ENCODE measurements at places on chromosomes 7 and 10.

DNA sequence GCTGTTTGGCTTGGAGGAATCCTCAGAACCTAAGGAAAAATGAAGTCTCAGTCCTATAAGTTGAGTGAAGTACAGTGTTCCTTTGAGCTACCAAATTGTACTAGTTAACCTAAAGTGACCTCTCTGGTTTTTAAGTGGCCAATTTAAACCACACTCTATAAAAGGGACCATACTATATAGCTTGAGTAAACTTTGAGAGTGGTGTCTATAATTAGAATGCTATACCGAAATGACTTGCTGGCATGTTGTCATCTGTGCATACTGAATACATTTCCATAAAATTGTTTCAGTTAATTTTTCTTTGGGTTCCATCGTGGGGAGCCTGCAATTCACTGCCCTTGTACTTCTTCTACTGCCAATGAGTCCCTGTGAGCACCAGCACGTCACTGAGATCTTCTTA is 151.1 kb downstream of the DKK1 start:
- DNase-seq, result no peak

- DNase-seq, result peak; percentile 95
Observed at GRCh38 chr10:110919349-110919931, at the start of gene SHOC2. TSS of gene SHOC2 (plus strand) at chr10:110919604. CDS start at chr10:110964359, 44,755 bp downstream.

GRCh38 chr7:78326876-78327275 is 528.3 kb downstream of the PHTF2 start:
- no peak for DNase-seq

DNA sequence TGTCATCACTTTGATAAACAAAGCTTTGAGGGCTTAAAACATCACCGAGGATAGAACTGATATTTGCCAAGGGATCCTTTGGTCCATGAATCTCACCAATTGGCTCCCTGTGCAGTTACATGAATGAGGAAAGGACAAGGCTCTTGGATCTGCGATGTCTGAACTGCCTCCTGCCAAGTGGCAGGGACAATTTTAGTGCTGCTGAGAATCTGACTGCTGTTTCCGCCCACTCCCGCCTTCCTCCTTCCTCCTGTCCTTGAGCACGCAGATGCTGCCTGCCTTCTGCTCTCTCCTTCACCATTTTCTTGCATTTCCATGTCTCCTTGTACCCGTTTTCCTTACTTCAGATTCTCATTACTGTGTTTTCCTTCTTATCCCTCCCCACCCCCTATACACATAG is 26.8 kb upstream of the ITPRID1 start:
- DNase-seq, result no peak

GRCh38 chr7:33612442-33612841 is 292.9 kb upstream of the BMPER start:
- no peak for DNase-seq

- DNase-seq, result no peak
Observed at GRCh38 chr10:72037266-72037665, 51.1 kb downstream of the SPOCK2 start.

- DNase-seq, result no peak
Observed at GRCh38 chr7:134714470-134715205, 64.8 kb upstream of the CALD1 start.

GRCh38 chr10:132076578-132077081 is 10.9 kb downstream of the JAKMIP3 start:
- no peak for DNase-seq

GRCh38 chr7:38311329-38311937 is 38.0 kb upstream of the TARP start:
- DNase-seq, result no peak

DNA sequence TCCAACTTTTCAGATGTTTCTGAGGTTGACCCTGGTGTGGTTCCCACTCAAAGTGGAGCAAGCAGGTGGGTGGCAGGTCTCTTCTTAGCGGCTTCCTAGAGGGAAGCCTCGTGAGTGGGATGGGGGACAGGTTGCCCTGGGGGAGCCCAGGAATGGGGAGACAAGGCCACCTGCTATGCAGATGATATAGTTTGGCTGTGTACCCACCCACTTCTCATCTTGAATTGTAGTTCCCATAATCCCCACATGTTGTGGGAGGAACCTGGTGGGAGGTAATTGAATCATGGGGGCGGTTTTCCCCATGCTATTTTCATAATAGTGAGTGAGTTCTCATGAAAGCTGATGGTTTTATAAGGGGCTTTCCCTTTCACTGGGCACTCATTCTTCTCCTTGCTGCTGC is 68.3 kb downstream of the KIAA1217 start:
- no peak for DNase-seq

DNA sequence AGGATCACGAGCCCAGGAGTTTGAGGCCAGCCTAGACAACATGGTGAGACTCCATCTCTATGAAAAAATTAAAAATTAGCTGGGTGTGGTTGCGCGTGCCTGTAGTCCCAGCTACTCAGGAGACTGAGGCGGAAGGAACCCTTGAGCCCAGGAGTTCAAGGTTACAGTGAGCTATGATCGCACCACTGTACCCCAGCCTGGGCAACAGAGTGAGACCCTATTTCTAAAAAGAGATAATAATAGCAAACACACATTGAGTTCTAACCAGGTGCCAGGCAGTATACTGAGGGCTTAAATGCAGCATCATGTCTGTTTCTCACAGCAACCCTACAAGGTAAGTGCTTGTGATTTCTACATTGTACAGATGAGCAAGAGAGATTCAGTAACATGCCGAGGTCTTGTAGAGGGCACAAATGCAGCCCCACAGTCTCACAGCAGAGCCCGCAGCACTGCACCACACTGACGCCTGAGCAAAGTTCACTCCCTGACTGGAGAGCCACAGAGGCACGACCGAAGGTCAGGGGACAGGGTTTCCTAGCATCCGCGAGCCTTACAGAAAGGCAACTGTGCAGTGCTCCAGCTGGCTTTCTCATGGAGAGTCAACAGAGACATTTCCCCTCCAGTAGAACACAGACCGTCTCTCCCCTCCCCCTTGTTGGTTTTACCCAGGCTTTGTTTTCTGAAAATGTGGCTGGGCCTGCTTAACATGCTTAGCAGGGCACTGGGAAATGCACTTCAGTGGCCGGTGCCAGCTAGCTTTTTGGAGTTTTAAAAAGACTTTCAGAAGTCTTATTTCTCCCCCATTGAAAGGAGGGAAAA is 36.5 kb downstream of the PDSS1 start:
- DNase-seq, result no peak

DNA sequence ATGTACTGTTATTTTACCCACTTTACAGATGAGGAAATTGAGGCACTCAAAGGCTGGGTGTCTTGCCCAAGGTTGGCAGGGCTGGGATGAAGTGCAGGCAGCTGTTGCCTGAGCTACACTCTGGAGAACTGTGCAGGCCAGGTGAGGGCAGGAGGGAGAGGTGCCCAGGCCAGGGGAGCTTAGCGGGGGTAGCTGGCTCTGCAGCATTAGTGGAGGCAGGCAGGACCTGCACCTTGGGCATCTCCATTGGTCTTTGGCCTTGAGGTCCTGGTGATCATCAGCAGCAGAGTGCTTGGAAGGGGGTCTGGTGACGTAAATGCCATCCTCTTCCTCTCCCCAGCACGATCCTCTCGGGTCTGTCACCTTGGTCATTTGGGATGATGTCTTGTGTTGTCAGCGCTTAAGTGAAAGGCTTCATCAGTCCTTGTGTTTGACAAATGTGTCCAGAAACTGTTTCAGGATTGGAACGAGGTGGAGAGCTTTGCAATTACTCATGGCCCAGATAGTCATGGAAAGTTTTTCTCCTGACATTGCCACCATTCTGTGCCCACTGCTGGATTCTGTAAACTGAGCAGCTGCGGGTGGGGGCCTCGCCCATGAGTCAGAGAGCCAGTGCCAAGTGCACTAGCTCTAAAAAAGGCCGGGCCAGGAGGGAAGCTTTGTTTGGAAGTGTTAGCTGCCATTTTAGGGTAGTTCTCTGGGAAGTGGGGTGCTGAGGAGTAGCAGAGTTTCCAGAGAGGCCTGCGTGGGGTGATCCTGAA is 47.6 kb downstream of the TSPAN15 start:
- DNase-seq, result no peak

- DNase-seq, result no peak
Observed at GRCh38 chr7:41882745-41883420, 180.0 kb upstream of the INHBA start.

DNA sequence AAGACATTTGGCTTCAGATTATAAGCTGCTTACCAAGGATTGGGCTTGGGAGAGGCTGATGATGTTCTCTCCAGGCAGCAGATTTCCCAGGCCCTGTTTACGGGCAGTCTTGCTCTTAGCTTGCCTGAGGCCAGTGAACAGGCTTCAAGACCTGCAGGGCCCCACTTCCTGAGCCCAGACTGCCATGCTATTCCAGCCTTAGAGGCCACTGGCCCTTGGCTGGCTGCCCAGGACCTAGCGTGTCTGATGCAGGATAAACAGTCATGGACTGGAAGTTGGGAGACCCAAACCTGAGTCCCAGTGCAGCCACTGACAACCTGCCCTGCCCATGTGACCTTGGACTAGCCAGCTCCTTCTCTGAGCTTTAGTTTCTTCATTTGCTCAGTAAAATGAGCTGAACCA is 2.9 kb downstream of the PRXL2A start:
- DNase-seq, result no peak

DNA sequence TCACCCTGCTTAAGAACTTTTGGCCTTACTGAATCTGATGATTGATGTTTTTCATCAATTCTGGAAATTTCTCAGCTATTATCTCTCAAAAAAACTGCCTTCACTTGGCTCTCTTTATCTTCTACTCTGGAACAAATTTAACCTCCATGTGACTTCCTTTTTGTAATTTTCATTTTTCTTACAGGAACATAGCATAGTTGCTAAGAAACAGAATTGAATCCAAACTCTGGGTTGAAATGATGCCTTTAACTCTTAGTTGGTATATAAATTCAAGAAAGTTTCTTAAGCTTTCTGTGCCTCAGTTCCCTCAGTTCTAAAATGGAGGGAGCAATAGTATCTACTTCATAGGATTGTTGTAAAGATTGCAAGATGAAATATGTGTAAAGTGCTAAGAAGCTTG is 19.8 kb downstream of the GPR141 start:
- DNase-seq, result no peak

GRCh38 chr7:80175744-80176143 is 41.1 kb downstream of the GNAI1 start:
- no peak for DNase-seq

GRCh38 chr10:62433181-62433692 is 59.1 kb downstream of the ZNF365 start:
- DNase-seq, result peak; percentile 32

GRCh38 chr7:77544518-77544917 is 7.4 kb downstream of the PTPN12 start:
- no peak for DNase-seq
